Stimulated activated CD4-positive, alpha-beta T cell treated with anti-CD3 and anti-CD28 coated beads, Interleukin-1b, Interleukin-23, amount 100 ng/mL, for 48 hours (primary cell): ENCODE measurements at places on chromosomes 1 and 21.
A peak's percentile ranks its signal among the peaks of the same experiment; 100 is the strongest.

GRCh38 chr1:22763487-22764200 lies 53.0 kb downstream of the EPHB2 start:
- no peak for DNase-seq

GRCh38 chr1:225426395-225427234 lies 1.2 kb downstream of the LBR start:
- peak; percentile 30 for DNase-seq

DNA sequence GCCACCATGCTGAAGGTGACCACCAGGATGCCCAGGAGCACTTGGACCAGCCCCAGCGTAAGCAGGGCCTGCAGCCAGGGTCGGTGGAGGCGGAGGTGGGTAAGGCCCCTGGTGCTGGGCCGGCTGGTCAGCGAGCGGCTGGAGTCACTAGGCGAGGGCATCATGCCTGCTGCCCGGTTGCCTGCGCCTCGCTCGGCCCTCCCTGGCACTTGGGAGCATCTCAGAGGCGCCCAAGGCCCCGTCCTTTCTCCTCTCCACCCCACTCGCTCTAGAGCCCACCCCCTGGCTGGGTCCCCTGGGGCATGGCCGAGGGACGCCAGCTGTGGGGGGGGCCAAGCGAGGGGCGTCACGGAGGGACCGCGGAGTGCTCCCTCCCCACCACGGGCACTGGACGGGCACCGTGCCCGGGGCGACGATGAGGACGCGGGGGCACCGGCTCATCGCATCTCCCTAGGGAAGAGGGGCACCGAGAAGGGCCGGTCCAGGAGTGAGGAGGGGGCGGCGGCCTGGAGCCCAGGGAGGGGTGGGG lies 505 bp downstream of the ENTREP3 start:
- DNase-seq, result no peak

DNA sequence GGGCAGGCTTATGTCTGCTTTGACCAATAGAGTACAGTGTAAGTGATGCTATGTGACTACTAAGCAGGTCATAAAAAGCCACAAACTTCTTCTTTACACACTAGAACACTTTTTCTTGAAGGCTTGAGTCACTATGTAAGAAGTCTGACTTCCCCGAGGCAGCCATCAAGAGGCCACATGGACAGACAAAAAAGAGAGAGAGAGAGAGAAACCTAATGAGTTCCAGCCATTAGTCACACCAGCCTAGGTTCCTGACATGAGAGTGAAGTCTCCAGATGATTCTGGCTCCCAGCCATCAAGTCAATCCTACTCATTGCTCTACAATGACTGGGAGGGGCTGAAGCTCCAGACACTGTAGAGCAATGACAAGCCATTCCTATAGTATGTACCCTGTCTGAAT lies 101.4 kb downstream of the LHX9 start:
- DNase-seq, result peak; percentile 3

GRCh38 chr1:214540324-214540723 lies 11.1 kb downstream of the PTPN14 start:
- no peak for DNase-seq

- no peak for DNase-seq
These were observed 27.0 kb downstream of the ZZZ3 start for GRCh38 chr1:77655431-77655974.
